ENCODE measurements at places on chromosomes 7 and 10.

DNA sequence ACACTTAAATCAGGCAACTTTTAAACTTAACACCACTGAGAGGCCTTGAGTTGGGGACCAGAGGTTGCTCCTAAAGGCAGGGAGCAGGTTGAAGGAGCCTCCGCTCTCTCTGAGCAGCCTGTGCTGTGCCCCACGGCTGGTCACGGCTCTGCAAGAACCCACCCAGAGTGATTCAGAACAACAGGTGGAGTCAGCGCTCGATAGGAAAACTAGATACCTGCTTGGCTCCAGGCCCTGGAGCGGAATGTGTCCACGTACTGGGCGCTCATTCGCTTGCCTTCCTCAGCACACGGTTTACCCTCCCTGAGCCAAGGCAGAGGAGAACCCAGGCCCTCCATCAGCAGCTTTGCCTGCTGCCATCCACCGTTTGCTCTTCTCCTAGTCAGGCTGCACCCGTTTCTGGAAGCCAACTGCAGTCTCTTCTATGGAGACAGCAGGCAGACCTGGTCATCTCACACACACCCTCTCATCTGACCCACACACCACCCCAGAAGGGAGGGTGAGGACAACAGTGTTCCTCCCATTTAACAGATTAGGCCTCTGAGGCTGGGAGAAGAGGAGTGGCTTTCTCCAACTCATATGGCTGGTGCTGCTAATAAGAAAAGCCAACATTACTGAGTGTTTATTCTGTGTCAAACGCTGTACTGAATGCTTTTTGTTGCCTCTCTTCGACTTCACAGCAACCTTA lies 37.6 kb upstream of the PDCD4 start:
- DNase-seq = no peak

DNA sequence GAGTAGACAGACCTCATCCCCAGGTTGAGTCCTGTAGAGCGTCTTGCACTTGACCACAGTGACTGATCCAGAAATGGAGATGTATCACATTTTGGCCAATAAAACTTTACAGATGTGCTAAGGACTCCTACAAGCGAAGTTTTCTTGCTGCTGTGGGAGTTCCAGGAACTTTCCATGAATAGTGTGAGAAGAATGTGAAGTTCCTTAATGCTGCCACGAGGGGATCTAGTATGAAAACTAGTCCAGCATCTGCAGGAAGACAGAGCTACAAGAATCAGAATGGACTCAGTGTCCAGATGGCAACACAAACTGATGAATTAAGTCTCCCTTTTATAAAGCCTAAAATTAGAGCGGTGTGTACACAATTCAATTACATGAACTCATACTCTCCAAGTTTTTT lies 14.8 kb upstream of the LSM8 start:
- DNase-seq = no peak

DNA sequence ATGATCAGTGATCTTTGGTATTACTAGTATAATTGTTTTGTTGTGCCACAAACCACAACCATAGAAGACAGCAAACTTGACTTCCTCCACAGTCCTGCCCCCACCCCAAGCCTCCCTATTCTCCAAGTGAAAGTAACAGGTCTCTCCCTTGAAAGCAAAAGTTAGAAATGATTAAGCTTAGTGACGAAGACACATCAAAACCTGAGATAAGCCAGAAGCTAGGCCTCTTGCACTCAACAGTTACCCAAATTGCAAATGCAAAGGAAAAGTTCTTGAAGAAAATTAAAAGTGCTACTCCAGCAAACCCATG lies 7.5 kb downstream of the SAR1A start:
- no peak for DNase-seq

GRCh38 chr10:118139321-118139720 lies 92.6 kb upstream of the RAB11FIP2 start:
- DNase-seq = no peak

DNA sequence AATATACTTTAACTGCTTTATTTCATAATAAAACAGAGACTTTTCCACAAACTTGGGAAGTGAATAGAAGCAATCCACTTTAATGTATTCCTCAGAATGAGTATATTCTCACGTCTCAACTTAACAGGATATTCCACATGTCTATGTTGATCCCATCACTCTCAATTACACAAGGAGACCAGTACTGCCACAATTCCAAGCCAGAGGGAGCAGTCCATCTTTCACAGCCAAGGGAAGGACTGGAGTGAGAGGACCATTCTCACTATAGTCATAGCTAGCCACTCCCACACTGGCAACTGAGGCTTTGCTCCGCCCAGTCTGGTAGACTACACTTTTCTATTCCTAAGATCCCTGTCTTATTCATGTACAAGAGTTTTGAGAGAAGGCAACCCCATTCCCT lies 553.9 kb downstream of the CNTNAP2 start:
- no peak for DNase-seq

GRCh38 chr10:70528741-70529362 lies 50.3 kb downstream of the PALD1 start:
- no peak for DNase-seq

- DNase-seq = no peak
Measured at GRCh38 chr10:106053061-106053460, 1111.4 kb downstream of the SORCS1 start.

DNA sequence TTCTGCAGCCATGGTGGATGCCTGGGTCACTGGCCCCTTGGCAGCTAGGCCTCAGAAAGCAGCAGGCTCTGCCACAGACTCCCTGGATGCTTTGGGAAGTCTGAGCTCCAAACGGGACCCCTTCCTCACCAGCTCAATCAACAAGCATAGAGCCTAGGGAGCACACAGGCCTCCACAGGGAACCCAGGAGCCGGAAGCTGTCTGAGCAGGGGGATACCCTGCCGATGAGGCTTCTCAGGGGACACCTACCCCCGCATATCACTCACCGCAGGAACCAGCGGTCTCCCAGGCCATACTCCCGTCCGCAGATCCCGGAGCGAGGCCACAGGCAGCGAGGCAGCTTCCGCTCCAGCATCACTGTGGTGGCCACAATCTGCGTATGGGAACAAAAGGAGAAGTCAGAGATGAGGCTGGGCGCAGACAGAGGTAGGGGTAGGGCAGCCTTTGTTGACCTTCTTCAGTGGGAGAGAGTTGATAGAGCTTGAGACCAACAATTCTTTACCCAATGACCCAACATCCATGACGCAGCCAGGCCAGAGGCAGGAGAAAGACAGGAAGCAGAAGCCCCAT lies 13.4 kb downstream of the TRPV6 start:
- DNase-seq = no peak

DNA sequence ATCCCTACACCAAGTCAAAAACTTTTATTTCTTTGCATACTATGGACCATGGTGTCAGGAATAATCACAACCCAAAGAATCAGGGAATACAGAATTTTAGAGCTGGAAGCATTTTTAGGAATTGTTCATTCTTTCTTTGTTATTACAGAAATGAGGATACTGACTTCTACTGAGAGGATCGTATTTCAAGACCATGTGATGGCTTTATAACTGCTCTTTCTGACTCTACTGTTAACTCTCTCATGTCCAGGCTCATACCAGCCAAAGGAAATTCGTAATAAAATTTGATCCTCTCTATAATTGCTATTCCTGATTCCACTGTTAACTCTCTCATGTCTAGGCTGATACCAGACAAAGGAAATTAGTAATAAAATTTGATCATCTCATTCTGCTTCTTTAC lies 1050.9 kb upstream of the C7orf33 start:
- no peak for DNase-seq

GRCh38 chr10:71331736-71332135 lies 12.7 kb downstream of the SLC29A3 start:
- no peak for DNase-seq

GRCh38 chr10:31146491-31147209 lies 115.0 kb upstream of the ZNF438 start:
- DNase-seq = no peak

DNA sequence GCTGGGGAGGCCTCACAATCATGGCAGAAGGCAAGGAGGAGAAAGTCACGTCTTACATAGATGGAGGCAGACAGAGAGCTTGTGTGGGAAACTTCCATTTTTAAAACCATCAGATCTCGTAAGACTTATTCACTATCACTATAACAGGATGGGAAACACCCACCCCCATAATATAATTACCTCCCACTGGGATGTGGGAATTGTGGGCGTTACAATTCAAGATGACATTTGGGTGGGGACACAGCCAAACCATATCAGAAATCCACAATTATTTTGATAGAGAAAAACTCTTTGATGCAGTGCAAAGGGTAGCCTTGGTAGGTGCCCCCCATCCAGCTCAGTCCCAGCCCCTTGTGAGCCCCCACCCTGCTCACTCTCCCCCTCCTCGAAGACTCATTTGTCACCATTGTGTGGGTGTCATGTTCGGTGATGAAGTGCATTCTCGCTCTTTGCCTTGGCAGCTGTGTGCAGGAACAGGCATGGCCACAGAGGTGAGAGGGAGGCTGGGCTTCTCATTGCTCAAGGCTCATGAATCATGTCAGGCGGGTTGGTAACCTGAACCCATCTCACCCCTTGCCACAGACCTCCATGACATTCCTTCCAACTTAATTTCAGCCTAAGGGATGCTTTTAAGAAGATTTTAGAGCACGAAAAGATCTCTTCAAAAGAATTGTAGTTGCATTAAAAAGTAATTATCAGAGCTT lies 75.9 kb downstream of the BUB3 start:
- no peak for DNase-seq

DNA sequence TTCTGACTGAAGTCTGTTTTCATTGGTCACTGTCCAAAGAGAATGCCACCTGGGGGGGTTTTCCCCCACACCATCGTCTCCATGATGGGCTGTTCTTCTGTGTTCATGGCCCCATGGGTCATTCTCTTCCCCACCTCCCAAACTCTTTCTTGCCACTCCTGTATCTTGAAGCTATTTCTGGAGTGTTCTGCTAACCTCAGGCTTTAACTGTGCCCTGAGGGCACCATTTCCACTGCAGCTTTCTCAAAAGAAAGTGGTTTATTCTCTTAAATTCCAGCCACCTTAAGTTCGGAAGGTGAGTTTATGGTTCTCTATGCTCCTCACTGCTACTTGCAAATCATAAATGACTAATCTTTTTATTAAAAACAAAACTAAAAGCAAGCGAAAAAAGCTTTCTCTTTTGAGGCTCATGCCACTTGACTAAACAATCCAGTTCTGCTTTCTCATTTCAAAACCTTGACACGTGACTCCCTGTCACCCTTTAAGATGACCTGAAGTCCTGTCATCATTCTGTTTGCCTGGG lies 7.4 kb upstream of the APBB1IP start:
- DNase-seq = no peak

GRCh38 chr7:14419531-14419930 lies 430.1 kb upstream of the ETV1 start:
- no peak for DNase-seq

Measured in stimulated activated CD8-positive, alpha-beta memory T cell treated with anti-CD3 and anti-CD28 coated beads, Interleukin-7, amount 100 ng/mL, for 1 hour (primary cell).